ENCODE measurements at places on chromosomes 2 and 18. TPM values are rescaled to one million over a fixed set of nuclear protein-coding genes. Genes with fewer than 3 reads are reported as not detected.

CMPK2 gene
- 0.13 TPM for total RNA-seq

KCNJ13 gene
- not detected for total RNA-seq

MAL gene
- total RNA-seq, result not detected

KATNAL2 gene
- 9.6 TPM for total RNA-seq

DYSF gene
- total RNA-seq, result not detected

C1QL2 gene
- total RNA-seq, result not detected

CHST10 gene
- 12.9 TPM for total RNA-seq

SERPINB3 gene
- total RNA-seq, result not detected

MTIF2 gene
- 23.3 TPM for total RNA-seq

MSTN gene
- 0.11 TPM for total RNA-seq

TMEM247 gene
- not detected for total RNA-seq

VSNL1 gene
- not detected for total RNA-seq

SLC4A5 gene
- 0.38 TPM for total RNA-seq

DNA sequence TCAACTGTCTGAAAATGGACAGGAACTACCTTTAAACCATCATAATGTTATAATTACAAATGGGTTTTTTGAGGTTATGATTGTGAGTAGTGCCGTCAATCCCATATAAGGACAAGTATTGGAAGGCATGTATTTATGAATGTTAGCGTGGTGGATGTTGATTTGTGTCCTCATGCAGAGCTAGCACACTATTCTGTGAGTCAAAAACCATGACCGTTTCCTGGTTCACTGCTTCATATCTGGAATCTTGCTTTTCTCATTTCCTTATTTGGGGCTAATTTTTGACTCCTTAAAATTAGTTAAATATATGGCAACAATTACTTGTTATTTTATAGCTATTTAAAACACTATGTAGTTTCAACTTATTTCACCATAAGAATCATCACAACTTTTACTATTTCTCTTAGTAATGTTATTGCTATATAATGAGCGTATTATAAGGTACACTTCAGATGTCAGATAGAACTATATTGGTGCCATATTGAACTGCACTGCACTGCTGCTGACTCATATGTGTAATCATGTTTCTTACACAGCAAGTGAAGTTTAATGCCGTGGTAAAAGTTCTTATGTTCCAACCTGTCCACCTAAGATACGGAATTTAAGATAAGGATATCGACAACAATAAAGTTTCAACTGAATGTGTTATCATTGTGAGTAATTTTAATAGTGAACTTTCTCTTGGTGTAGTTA, 192.8 kb downstream of the PTGR3 start:
- no peaks in the 10 kb centered on the region for H3K36me3 ChIP-seq
- H3K27ac ChIP-seq, result no peak overlapping the region
- no peak overlapping the region for H3K4me3 ChIP-seq

- no peak for DNase-seq
- H3K27ac ChIP-seq, result no peak overlapping the region
- H3K4me1 ChIP-seq, result no peaks in the 10 kb centered on the region
- H3K27me3 ChIP-seq, result no peaks in the 10 kb centered on the region
Measured at GRCh38 chr2:206054952-206055351, 31.0 kb downstream of the INO80D start.

DNA sequence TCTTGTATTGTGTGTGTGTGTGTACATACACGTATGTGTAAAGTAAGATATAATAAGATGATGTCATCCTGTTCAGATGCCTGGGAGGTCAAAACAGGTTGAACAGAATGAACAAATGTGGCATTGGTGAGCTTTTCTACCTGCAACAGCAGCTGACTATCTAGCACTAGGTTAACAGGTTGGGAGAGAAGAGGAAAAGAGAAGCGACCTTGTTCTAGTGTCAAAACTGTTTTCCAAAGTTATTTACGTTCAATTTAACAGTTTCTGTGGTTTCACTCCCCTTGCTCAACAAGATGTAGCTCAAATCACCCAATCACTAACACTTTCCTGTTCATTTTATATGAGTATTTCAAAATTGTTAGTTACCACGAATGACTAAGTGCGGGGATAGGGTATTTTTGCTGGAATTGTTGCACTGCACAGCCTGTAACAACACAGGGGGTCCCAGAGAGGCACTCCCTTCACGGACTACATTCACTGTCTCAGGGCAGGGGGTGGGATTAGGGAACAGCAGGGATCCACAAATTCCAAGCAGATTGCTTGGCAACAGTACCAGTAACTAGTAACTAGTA, 67.5 kb upstream of the DTNB start:
- H3K27me3 ChIP-seq, result no peaks in the 10 kb centered on the region
- H3K4me3 ChIP-seq, result no peak overlapping the region
- no peaks in the 10 kb centered on the region for H3K4me1 ChIP-seq
- no peak for DNase-seq

GRCh38 chr2:191740016-191740419, 62.1 kb downstream of the NABP1 start:
- no peaks in the 10 kb centered on the region for H3K36me3 ChIP-seq
- H3K27me3 ChIP-seq, result no peaks in the 10 kb centered on the region
- H3K27ac ChIP-seq, result no peak overlapping the region
- H3K4me3 ChIP-seq, result no peak overlapping the region
- peak; percentile 49 for DNase-seq

- no peaks in the 10 kb centered on the region for H3K27me3 ChIP-seq
- no peaks in the 10 kb centered on the region for H3K4me1 ChIP-seq
- H3K27ac ChIP-seq, result no peak overlapping the region
- no peaks in the 10 kb centered on the region for H3K36me3 ChIP-seq
Measured at GRCh38 chr2:100270381-100271146, 51.7 kb downstream of the LONRF2 start.

GRCh38 chr2:190177249-190178040, 114.9 kb upstream of the MSTN start:
- DNase-seq, result no peak
- no peaks in the 10 kb centered on the region for H3K36me3 ChIP-seq
- H3K27ac ChIP-seq, result no peak overlapping the region
- H3K27me3 ChIP-seq, result no peaks in the 10 kb centered on the region

DNA sequence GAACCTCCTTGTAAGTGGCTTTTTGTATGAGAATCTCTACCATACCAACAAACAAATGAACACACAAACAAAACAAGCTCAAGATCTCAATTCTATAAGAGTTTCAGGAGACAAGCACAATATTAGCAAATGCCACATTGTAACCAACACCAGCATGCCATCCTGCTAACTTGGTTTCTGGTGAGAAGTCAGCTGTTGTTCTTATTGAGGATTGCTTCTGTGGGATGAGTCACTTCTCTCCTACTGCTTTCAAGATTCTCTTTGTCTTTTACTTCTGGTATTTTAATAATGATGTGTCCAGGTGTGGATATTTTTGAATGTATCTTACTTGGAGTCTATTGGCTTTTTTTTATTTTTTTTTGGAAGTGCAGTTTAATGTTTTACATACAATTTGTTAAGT, 131.7 kb downstream of the BCL2L11 start:
- no peak for DNase-seq
- H3K4me1 ChIP-seq, result no peaks in the 10 kb centered on the region
- H3K27ac ChIP-seq, result no peak overlapping the region
- no peaks in the 10 kb centered on the region for H3K36me3 ChIP-seq
- no peak overlapping the region for H3K4me3 ChIP-seq

DNA sequence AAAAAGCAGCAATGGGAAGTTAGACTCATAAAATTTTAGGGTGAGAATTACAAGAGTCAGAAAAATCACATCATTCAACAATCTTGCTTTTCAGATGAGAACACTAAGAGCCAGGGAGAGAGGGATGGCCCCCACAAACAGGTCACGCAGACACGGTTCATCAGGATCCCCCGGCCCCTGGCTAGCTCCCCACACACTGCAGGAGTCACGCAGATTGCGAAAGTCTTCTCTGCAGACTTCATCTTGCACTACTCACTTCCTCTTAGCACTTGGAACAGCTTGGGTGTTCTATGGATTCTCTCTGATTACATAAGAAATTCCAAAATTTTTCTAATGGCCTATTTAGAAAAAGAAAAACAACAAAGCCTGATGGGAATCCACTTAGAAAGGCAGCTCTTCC, 21.6 kb upstream of the SULT1C2 start:
- peak; percentile 85 for DNase-seq
- H3K27me3 ChIP-seq, result no peaks in the 10 kb centered on the region

DNA sequence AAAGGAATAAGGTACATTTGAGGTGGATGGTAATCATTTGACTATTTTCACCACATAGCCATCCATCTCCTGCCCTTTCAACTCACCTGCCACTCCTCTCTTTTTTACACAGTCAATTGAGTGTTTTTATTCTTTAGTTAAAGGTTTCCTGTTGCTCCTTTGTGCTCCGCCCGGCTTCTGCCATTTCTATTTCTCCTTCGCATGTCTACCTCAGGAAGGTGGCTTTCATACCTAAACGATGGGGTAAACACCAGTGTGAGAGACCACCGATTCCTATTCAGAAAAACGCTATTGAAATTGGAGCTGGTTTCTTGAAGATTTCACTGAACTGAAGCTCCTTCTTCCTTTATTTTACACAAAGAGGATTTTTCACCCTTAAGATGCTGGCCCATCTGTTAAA, 1628.0 kb upstream of the PIK3C3 start:
- no peak overlapping the region for H3K27ac ChIP-seq
- no peak for DNase-seq
- no peaks in the 10 kb centered on the region for H3K36me3 ChIP-seq
- H3K4me3 ChIP-seq, result no peak overlapping the region

- no peaks in the 10 kb centered on the region for H3K27me3 ChIP-seq
- H3K36me3 ChIP-seq, result no peaks in the 10 kb centered on the region
- no peak overlapping the region for H3K27ac ChIP-seq
- no peak for DNase-seq
Measured at GRCh38 chr2:26318950-26319349, 27.0 kb upstream of the SELENOI start.

- H3K4me3 ChIP-seq, result peak overlapping the region; percentile 66
- DNase-seq, result peak; percentile 87
- H3K36me3 ChIP-seq, result no peaks in the 10 kb centered on the region
- H3K27ac ChIP-seq, result peak overlapping the region; percentile 79
- H3K4me1 ChIP-seq, result peaks cover 22% of the 10 kb centered on the region
- H3K27me3 ChIP-seq, result no peaks in the 10 kb centered on the region
Measured at GRCh38 chr2:176553685-176554100, 284.5 kb downstream of the MTX2 start.

DNA sequence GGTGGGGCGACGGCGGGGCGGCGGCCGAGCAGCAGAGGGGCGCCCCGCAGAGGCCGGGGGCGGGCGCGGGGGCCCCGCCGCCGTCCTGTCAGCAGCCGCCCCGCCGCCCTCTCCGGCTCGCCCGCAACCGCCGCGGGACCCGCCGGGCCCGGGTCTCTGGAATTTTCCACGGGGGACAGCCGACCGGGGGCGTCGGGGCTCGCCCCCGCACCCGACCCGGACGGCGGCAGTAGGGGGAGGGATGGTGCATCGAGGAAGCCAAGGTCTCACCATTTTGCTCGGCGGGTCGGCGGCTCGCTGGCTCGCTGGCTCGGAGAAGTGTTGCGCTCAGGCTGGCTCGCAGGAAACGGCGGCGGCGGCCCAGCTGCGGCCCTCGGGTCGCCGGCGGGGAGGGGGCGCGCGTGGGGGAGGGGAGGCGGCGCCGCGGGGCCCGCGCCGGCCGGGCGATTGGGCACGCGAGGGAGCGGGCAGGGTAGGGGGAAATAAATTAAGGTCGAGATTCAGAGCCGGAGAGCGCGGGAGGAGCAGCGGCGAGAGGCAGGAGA, 405 bp downstream of the PPP3R1 start:
- no peaks in the 10 kb centered on the region for H3K36me3 ChIP-seq
- no peaks in the 10 kb centered on the region for H3K27me3 ChIP-seq
- H3K4me3 ChIP-seq, result peak overlapping the region; percentile 93
- H3K27ac ChIP-seq, result peak overlapping the region; percentile 95

- H3K36me3 ChIP-seq, result no peaks in the 10 kb centered on the region
- H3K4me1 ChIP-seq, result peaks cover 49% of the 10 kb centered on the region
- no peak overlapping the region for H3K27ac ChIP-seq
- H3K27me3 ChIP-seq, result no peaks in the 10 kb centered on the region
Measured at GRCh38 chr2:75608684-75609333, 37.8 kb upstream of the MRPL19 start.

GRCh38 chr18:70461323-70462077, 172.7 kb downstream of the SOCS6 start:
- no peak overlapping the region for H3K4me3 ChIP-seq
- no peak overlapping the region for H3K27ac ChIP-seq
- no peak for DNase-seq
- no peaks in the 10 kb centered on the region for H3K27me3 ChIP-seq

DNA sequence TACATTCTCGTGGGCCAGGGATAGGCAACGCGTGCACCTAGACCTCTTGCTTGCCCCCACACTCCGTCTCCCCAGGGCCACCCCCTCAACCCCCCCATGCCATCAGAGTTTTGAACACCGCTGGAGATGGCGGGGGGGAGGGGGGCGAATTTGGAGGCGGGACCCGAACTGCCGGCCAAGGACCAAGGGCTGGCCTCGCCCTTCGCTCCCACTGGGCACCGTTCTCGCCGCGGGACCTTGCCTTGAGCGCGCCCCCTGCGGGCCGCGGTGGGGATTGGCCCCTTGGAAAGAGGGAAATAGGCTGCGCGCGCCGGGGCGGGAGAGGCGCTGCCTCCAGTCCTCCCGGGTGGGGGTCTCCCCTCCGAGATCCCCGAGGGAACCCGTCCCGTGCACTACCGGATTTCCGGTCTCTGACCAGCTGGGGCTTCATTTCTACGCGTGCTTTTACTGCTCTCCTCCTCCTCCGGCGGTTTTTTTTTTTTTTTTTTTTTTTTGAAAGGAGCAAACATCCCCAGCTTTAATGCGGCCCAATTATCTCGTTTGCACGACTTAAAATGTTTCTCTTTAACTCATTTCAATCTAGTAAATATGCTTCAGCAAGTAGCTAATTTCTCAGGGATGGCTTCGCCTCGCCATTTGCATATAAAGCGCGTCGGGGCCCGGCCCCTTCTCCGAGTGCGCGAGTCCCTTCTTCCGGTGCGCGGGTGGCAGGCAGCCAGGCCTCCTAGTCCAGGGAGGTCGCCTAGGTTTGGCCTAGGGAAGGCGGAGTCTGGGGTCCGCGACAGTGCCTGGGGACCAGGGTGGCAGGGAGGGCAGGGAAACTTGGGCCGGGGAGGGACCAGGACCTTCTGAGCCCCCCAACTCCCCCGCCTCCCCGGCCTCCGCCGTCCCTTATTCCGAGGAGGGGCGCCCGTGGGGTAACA, 10.0 kb upstream of the GBX2 start:
- H3K4me1 ChIP-seq, result peaks cover 28% of the 10 kb centered on the region
- H3K4me3 ChIP-seq, result peak overlapping the region; percentile 61
- peaks cover 28% of the 10 kb centered on the region for H3K27me3 ChIP-seq
- H3K36me3 ChIP-seq, result no peaks in the 10 kb centered on the region
- DNase-seq, result peak; percentile 77

DNA sequence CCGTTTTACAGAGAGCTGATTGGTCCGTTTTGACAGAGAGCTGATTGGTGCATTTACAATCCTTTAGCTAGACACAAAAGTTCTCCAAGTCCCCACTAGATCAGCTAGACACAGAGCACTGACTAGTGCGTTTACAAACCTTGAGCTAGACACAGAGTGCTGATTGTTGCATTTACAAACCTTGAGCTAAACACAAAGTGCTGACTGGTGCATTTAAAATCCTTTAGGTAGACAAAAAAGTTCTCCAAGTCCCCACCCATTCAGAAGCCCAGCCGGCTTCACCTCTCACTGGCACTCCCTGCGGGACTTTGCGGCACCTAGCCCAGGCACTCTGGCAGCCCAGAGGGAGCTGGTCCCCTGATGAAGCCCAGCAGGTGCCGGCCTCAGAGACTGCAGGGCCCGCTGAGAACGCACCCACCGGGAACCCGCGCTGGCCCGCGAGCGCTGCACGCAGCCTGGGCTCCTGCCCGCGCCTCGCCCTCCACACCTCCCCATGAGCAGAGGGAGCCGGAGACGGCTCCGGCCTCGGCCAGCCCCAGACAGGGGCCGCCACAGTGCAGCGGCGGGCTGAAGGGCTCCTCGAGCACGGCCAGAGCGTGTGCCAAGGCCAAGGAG, 508.1 kb upstream of the CHAC2 start:
- DNase-seq, result no peak
- no peak overlapping the region for H3K4me3 ChIP-seq
- H3K4me1 ChIP-seq, result no peaks in the 10 kb centered on the region
- H3K27me3 ChIP-seq, result no peaks in the 10 kb centered on the region
- H3K27ac ChIP-seq, result no peak overlapping the region

All from GM23248 (cell line).